B cell (primary cell): ENCODE measurements at places on chromosomes 6 and 20. TPM values are rescaled to one million over a fixed set of nuclear protein-coding genes. Genes with fewer than 3 reads are reported as not detected.

The MAD2L1BP gene
- 34.6 and 35.4 TPM in 2 replicates for total RNA-seq

DNA sequence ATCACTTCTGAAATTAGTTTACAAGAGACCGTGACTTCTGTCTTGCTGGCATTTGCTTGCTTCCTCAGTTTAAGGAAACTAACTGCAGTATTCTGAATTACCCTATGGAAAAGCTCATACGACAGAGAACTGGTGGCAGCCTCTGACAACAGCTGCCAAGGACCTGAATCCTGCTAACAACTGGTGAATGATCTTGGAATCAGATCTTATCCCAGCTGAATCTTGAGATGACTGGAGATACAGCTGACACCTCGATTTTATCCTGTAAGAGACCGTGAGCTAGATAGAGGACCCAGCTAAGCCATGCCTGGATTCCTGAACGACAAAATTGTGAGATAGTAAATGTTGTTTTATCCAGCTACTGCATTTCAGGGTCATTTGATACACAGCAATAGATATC lies 202.3 kb downstream of the OGFRL1 start:
- no peak for DNase-seq

GRCh38 chr6:89895276-89895874 lies 1.1 kb downstream of the GJA10 start:
- no peak for DNase-seq

DNA sequence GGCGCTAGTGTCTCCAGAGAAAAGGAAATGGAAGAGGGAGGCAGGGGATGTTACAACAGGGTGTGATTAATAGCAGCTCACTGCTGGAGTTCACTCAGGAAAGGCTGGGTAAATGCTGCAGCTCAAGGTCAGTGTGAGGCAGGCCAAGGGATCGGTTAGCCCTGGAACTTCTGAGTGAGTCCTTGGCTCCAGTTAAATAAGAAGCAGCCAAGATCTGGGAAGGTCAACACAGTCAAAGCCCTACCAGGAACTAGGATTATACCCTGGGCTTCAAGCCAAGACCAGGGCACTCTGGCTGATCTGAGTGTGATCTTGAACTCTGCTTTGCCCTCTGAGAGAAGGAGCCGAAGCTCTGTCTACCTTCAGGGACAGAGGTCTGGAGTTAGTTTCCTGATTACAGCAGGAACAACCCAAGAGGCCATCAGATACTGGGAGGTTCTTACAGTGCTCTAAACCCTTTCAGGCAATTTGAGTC lies 44.3 kb downstream of the TPD52L1 start:
- DNase-seq: no peak

- DNase-seq: no peak
Observed at GRCh38 chr6:11189865-11190624, 42.4 kb downstream of the NEDD9 start.

The BTNL2 gene
- not detected in 2 replicates for total RNA-seq

GRCh38 chr6:91634791-91635190 lies 1047.9 kb upstream of the MAP3K7 start:
- DNase-seq: no peak

GRCh38 chr6:152529369-152529768 lies 107.8 kb downstream of the SYNE1 start:
- DNase-seq: no peak

DNA sequence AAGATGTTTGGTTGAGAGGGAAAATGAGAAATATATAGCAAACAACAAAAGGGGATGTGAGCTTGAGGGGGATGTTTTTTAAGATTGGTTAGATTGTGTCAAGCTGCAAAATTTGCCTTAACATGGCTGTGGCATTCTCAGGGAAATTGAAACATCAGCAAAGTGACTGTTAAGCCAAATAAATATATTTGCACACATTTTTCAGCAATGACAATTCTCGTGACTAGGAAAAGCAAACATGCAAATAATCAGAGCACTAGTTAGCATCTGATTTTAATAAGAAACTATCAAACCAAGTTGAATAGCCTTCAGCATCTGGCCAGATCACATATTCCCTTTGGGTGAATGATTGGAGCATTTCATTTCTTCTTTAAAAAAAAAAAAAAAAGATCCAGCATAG lies 262.8 kb downstream of the TBC1D7 start:
- no peak for DNase-seq

The SLC22A1 gene
- total RNA-seq: 1.5 and 1.7 TPM in 2 replicates

DNA sequence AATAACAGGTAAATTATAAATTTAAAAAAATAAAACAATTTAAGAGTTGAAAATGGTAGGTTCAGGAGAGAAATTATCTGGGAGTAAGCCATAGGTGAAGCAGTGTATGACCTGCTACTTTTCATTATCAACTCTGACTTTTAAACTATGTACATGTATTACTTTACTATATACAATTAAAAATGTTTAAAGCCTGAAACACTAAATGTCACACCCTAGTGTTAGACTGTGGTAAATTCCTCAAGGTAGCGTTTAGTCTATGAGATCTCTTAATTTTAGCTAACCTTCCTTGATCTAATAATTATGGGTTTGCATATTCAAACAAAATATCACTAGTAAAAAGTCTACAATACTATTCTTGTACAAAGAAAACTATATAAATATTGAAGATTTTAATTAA lies 22.3 kb upstream of the TBC1D32 start:
- no peak for DNase-seq

DNA sequence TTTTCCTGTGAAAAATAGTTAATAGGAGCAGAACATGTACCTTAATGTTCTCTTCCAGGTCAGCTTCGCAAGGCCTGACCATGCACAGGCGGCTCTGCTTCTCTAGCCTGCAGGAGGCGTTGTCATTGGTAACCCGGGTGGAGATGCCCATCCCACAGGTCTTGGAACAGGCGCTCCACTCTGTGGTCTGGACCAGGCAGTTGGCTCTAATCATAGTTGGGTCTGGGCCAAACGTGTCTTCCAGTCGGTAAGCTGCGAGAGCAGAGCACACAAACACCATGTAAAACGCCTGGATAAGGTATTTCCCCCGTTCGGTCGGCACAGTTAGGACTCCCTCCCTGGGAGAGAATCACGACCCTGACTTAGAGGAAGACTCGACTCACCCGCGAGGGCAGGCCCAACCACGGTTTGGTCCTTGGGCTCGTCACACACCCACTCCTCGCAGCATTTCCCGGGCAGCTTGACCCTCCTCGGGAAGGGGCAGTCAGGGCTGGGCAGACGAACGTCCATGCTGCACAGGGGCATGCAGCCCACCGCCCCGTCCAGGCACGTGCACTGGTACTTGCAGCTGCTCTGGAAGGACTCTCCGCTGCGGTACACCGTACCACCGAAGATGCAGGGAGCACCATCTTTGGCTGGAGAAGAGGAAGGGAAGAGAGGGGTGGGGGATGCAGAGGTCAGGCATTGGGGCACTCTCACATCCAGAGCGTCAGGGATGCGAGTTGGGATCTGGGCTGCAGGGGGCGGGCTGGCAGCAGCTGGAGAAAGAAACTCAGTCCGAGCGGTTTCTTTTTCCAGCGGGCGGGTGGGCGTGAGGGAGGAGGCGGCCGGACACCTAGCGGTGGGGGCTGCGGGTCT lies 1.0 kb downstream of the CCN2 start:
- peak; percentile 64 for DNase-seq
